ENCODE measurements at places on chromosomes 5 and 9.

GRCh38 chr9:77162366-77162765 lies 15.0 kb upstream of the VPS13A start:
- no peak for DNase-seq

DNA sequence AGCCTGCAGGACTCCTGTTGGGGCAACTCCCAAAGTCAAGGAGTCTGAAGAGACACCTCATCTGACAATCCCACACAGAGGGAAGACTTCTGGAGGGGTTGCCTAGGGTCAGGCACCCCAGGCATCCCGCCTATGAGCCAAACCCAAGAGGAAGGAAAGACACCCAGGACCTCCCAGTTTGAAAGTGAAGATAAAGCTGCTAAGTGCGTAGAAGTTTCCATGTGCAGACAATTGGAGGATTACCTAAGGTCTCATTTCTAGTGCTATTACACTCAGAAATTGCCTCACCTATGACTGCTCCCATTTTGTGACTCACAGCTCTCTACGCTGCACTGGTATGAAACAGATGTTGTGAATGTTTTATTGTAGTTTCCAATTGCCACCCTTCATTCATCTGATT lies 322.9 kb downstream of the SLIT3 start:
- no peak for DNase-seq

- no peak for DNase-seq
Observed at GRCh38 chr5:62786099-62786498, 207.5 kb downstream of the LRRC70 start.

- no peak for DNase-seq
Observed at GRCh38 chr9:81826517-81826906, 101.7 kb upstream of the SPATA31D4 start.

DNA sequence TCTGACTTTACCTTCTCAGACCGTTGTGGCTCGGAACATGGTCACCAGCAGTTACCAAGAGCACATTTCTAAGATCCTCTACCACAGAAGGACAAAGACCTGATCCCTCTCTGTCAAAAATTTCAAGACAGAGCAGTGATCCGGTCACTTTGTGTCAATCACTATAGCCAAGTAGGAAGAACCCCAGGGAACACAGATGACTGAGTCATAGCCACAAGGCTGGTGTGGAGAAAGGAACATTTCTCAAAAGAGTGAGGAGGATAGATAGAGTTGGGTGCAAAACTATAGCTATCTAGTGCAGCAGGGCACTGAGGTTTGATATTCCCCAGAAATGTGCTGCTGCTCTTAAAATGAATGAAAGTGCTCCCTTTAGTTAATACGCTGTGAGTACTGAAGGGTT lies 130.7 kb upstream of the SMIM23 start:
- no peak for DNase-seq

GRCh38 chr5:36523926-36524325 lies 82.5 kb upstream of the SLC1A3 start:
- no peak for DNase-seq

DNA sequence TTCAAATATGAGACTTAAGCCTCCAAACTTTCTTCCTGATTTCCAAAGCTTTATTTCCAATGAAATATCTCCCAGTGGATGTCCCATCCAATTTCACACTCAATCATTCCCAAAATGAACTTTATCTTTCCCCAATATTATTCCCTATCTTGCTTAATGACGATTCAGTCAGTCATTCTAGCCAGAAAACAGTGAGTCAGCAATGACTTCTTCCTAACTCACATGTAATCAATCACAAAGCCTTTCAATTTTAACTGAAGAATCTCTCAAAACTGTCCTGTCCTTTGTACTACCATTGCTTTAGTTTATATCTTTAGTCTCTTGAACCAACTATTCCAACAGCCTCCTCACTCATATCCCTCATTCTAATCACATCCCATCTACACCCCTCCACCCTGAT lies 34.9 kb downstream of the NSA2 start:
- no peak for DNase-seq

- no peak for DNase-seq
Observed at GRCh38 chr5:2335733-2336515, 415.6 kb downstream of the IRX2 start.

DNA sequence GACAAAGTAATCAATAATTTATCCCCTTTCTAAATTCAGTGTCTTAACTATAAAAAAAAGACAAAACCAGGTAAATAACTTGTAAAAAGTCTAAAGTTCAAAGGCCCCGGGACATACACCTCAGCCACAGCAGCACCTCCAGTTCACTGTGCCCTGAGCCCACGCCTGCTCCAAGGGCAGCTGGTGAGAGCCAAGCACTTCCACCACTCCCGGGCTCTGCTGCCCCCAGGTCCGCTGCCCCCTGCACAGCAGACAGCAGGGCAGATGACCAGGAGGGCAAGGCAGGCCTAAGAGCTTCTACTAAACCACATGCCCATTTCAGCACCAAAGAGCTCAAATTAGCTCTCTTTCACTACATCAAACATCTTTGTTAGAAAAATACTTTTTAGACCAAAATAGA lies 91.9 kb downstream of the CAMSAP1 start:
- no peak for DNase-seq

All from stimulated activated CD4-positive, alpha-beta T cell treated with anti-CD3 and anti-CD28 coated beads, TNF-alpha, amount 100 ng/mL, for 24 hours (primary cell).